ENCODE measurements at places on chromosomes 1 and 21.
A peak's percentile ranks its signal among the peaks of the same experiment; 100 is the strongest.

GRCh38 chr1:152398812-152399698 lies 15.0 kb downstream of the CRNN start:
- DNase-seq: no peak

DNA sequence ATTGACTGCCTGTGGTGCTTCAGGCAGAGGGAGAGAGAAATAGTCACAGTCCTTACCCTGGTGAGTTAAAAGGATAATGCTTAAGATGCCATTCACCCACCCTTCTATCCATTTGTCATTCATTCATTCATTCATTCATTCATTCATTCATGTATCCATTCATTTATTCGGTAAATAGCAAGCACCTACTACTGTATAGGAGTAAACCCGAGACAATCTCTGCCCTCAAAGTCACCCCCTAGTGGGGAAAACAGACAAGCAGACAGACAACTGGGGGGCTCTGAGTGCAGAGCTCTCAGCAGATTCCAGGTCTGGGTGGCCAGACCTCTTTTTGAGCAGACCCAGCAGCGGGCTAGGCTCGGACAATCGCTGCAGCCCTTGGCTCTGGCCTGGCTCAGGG lies 14.1 kb upstream of the ACTL8 start:
- no peak for DNase-seq

- DNase-seq: no peak
Measured at GRCh38 chr1:3656450-3657095, 4.3 kb downstream of the TP73 start.

DNA sequence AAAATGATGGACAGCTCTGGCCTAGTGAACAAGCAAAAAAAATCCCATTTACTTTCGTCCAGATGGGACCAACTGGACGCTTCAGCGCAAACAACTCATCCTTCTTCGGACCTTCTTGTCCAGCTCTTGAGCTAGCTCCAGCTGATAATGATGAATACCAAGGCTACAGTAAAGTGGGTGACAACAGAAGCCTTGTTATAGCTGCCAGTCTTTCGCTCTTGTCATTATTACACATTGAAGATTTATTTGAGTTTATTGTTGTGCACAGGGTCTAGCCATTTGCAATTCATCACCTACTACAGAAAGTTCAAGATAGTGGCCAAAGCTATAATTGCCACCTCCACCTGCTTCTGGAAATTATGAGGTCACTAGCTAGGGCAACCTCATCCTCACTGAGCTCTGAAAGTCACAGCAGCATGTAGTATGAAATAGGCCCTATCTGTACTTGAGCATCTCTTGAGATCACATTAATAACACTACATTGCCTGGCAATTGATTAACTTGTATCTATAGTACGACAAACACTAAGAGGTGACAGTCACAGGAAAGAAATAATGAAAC lies 76.9 kb downstream of the GPATCH2 start:
- DNase-seq: no peak

- DNase-seq: no peak
Measured at GRCh38 chr1:6265151-6265550, 4.3 kb upstream of the GPR153 start.

- DNase-seq: no peak
Measured at GRCh38 chr1:91791103-91791502, 94.8 kb downstream of the TGFBR3 start.

DNA sequence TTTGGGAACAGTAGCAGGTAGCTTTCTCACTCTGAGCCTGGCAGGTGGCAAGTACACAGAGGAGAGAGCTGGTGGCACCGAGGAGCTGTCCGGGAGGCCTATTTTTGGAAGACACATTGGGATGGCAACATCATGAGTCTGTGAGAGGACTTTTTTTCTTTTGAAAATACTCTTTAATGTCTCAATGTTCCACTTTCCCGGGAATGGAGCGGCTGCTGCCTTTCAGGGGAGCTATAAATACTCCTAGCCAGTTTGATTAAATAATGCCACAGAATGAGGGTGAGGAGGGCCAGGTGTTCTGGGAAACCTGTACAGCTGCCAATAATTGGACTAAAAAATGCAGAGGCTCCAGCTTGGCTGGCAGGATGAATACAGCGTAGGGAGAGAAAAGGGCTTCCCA lies 93.3 kb upstream of the COG2 start:
- no peak for DNase-seq

DNA sequence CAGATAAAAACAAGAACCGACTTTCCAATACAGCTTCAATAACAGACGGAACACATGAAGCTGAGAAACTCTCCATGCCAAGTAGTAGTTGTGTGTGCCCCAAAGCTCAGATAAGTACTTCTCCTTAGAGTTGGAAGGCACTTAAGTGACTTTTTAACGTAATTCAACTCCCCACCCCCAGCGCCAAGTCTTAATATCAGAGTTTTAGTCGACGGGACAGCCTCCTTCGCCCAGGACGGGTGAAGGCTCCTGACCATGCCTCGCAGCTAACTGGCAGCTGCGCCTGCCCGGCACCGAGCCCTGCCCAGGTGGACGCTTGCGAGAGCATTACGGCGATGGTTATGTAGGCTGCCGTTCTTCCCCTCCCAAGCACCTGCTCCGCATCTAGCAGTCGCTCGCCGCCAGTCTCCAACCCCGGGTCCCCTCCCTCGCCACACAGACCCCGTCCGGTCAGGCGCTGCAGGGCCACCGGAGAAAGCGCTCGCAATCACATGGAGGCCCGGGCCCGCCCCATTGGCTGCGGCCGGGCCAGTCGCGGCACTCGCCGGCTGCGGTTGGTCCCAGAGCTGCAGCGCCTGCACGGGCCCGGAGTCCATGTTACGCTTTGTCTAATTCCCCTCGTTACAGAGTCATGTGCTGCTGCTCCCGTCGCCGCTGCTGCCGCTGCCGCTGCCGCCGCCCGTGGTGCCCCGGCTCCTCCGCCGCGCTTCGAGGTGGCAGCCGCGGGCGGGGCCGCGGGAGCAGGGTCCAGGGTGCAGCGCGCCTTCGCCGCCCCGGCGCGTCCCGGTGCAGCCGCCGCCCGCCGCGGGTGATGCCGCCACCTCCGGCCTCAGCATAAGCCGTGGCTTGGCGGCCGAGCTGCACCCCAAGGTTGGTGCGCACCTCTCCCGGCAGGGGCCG lies at the start of gene LRRC8D:
Gene LRRC8D (plus strand): TSS at position 611 of the 900 bp plus-strand sequence. CDS start 112,037 bp downstream, outside the sequence.
- peak; percentile 76 for DNase-seq

DNA sequence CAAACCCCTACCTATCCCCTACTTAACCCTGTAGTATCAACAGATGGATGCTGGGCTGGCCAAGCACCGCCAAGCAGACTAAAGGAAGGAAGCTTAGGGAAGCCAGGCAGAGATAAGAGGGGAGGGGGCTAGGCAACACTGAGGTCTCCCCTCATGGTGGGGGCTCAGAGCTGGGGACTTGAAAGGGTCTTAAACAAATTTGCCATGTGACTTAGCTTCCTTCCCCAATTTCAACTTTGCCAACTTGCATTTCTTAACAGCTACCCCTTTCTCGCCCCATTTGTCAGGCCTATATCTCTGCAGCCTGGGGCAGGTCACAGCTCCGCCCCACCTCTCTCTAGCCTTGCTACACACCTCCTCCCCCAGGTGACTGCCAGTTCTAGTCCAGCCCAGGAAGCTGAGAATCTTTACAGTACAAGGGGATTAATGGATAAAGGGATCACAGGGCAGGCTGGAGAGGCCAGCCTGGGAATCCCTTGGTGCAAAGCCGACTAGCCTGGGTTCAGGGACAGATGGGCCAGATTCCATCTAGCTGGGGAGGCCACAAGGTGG lies 3.4 kb downstream of the KIF21B start:
- DNase-seq: no peak

GRCh38 chr1:163768576-163768975 lies 446.8 kb downstream of the NUF2 start:
- DNase-seq: no peak

DNA sequence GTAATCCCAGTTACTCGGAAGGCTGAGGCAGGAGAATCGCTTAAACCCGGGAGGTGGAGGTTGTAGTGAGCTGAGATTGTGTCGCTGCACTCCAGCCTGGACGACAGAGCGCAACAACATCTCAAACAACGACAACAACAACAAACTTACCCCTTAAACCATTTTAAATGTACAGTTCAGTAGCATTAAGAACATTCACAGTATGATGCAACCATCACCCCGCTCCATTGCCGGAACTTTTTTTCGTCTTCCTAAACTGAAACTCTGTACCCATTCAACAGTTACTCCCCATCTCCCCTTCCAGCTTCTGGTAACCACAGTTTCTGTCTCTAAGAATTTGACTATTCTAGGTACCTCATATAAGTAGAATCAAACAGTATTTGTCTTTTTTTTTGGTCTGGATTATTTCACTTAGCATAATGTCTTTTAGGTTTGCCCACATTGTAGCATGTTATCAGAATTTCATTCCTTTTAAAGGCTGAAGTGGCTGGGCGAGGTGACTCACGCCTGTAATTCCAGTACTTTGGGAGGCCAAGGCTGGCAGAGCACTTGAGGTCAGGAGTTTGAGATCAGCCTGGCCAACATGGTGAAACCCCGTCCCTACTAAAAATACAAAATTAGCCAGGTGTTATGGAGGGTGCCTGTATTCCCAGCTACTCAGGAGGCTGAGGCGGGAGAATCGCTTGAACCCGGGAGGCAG lies 19.6 kb downstream of the CA6 start:
- no peak for DNase-seq

DNA sequence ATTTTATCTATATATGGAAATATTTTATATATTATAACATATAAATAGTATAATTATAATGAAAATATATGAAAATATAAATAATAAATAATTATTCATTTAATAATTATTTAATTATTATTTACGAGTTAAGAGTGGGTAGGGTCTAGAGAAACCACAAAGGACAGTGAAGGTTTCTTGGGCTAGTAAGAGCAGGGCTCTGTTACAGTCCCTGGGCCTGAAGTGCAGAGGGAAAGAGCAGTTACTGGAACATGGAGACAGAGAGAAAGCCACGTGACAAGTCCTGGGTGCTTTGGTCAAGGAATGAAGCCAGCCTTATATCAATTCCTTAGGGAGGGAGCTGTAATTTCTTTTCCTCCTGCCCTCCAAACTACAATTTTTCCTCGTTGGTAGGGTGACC lies 117.2 kb upstream of the OLIG2 start:
- no peak for DNase-seq

GRCh38 chr1:29758781-29759499 lies 522.6 kb downstream of the PTPRU start:
- no peak for DNase-seq

DNA sequence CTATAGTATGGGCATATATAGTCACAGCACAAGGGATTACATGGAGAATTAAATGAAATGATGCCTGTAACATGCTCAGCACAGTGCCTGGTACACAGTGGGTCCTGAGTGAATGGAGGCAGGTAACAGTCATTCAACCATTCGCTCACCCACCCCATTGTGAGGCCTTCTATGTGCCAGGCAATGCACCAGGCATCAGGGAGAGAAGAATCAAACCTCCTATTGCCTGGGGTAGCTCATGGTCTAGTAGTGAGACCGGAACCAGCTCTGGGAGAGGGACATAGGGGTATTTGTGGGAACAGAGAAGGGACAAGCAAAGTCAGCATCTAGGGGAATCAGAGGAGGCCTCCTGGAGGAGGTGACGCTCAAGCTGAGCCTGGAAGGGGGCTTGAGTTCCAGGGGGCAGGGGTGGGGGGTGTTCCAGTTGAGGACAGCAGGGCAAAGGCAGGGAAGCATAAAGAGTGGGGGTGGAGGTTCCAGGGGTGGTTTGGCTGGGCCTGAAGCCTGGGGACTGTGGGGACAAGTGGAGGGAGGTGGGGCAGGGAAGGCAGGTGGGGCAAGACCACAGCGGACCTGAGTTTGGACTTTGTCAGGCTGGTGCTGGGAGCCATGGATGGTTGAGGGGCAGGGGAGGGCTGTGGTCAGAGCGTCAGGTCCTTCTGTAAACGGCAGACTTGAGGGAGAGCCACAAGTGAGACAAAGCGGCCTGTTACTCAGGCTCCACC lies 591.6 kb downstream of the PTPRU start:
- no peak for DNase-seq

GRCh38 chr1:235423214-235423652 lies 56.0 kb downstream of the TBCE start:
- DNase-seq: no peak

DNA sequence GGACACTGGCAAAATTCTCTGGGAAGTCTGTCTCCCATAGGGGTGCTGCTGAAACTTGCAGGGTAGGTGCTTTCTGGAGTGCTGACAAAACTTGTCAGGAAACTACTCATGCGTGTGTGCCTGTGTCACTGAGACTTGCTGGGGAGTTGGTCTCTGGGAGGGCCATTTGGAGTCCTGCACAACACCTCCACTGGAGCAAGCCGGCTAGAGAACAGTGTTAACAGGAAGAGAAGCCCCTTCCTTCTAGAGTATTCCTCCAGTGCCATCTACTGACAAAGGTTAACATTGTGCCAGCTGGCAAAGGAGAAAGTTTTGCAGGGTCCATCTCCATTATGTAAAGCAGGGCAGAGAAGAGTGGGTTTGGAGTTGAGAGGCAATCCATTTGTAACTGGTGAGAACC lies 30.0 kb downstream of the ZMYM4 start:
- DNase-seq: no peak

- DNase-seq: no peak
Measured at GRCh38 chr1:67883069-67883468, 49.8 kb upstream of the GNG12 start.

DNA sequence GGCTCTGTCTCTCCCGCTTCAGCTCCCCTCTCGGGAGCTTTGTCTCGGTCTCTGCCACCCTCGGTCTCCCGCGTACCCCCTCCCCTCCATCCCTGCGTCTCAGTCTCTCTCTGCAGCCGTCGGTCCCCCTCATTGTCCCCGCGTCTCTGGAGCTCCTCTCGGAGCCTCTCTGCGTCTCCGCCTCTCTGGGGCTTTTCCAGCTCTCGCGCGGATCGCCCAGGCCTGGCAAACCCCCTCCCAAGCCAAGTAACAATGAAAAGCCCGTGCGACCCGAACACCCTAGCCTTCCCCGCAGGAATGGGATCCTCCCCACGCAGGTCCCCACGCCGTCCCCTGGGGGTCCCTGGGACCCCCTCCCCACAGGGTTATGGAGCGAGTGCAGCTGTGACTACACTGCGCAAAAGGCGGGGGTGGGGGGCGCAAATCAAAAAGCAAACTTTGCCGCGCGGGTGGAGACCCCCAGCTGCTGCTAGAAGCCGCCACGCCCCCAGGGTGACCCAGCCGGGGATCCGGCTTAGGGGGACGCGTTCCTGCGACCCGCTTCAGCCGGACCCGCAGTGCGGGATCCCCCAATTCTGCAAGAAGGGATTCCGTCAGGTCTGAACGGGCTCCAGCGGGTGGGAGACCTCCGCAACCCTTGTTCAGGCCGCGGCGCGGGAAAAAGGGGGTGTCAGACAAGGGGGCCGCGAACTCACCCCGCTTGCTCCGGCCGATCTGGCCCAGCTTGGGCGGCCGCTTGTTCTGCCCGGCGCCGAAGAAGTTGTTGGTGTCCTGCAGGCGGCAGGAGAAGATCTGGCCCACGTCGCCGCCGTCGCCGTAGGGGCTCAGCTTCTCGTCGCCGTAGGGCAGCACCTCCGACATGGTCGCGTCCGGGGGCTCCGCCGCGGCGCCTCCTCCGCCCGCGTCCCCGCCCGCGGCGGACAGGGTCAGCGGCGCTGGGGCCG lies 1.2 kb downstream of the CAMK2N1 start:
- DNase-seq: no peak

- DNase-seq: no peak
Measured at GRCh38 chr21:42784276-42784675, 95.1 kb downstream of the WDR4 start.

- no peak for DNase-seq
Measured at GRCh38 chr1:190274721-190275120, 202.9 kb downstream of the BRINP3 start.

- no peak for DNase-seq
Measured at GRCh38 chr1:185495898-185496297, 178.9 kb upstream of the IVNS1ABP start.

GRCh38 chr1:37177230-37177864 lies 143.0 kb upstream of the GRIK3 start:
- DNase-seq: no peak

GRCh38 chr1:5570931-5571330 lies 421.3 kb downstream of the NPHP4 start:
- no peak for DNase-seq

Measured in left hindlimb (tissue), 1 donor.